MG63 (cell line): ENCODE measurements at places on chromosomes 6 and 20.

DNA sequence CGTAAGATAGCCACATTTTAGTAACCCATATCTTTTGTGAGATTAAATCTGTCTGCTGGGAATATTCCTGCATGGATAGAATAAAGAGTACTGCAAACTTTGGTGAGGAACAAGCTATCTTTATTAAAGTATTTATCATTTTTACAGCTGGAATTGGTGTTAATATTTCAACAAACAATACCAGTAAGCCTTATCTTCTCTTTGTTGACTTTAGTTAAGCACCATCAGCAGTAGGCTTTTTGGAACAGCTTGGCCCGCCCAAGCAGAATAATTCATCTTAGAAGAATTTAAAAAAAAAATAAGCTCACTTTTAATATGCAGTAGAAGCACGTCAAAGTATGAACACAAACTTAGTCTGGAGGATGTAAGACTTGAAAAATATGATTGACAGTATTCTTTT lies 917.8 kb upstream of the ADGRB3 start:
- DNase-seq: no peak

- DNase-seq: no peak
Observed at GRCh38 chr6:132122176-132122575, 171.0 kb upstream of the CCN2 start.

DNA sequence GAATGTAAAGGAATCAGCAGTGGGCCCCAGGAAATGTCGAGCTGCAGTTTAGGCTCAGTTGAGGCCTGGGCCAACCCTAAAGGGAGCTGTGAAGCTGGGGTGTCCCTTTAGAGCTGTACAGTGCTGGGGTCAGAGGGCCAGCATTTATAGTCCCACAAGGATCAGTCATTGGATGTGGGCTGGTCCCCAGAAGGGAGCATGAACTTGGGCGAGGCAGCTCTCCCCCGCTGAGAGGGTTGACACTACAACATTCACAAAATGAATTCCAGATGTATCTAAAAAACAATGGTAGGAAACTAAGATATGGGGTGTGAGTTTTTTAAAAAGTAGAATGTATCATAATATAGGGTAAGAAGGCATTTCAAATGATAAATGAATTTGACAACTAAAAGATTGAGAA lies 29.7 kb upstream of the TMX4 start:
- no peak for DNase-seq

- DNase-seq: peak; percentile 74
Observed at GRCh38 chr6:42451333-42452170, at the start of gene TRERF1. TSS of gene TRERF1 (minus strand) at chr6:42451926. CDS start at chr6:42269590, 182,336 bp downstream.

DNA sequence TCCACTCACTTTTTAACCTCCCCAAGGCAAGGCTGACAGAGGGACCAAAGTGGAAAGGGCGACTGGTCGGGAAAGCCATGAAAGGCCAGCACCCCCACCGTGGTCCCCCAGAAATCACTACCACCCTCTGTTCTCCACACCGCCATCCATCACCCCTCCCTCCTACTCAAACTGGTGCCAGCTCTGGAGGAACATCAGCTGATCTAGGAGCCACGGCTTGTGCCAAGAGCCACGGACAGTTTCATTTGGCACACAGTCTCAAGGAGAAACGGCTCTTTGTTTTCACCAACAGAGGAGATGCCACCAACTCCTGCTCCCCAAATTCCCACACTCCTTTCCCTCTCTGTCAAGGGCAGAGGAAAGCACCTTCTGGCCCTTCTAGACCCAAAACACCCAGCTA lies 26.0 kb downstream of the TBC1D7 start:
- no peak for DNase-seq

DNA sequence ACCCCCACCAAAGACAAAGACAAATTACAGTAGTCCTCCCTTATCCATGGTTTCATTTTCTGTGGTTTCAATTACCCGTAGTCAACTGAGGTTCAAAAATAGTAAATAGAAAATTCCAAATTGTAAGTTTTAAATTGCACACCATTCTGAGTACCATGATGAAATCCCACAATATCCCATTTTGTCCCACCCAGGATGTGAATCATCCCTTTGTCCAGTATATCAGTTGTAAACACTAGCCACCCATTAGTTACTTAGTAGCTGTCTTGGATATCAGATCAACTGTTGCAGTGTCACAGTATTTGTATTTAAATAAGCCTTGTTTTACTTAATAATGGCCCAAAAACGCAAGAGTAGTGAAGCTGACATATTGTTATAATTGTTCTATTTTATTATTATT lies 364.0 kb upstream of the ARID1B start:
- DNase-seq: no peak

GRCh38 chr20:7903429-7903828 lies 36.8 kb downstream of the HAO1 start:
- DNase-seq: no peak

DNA sequence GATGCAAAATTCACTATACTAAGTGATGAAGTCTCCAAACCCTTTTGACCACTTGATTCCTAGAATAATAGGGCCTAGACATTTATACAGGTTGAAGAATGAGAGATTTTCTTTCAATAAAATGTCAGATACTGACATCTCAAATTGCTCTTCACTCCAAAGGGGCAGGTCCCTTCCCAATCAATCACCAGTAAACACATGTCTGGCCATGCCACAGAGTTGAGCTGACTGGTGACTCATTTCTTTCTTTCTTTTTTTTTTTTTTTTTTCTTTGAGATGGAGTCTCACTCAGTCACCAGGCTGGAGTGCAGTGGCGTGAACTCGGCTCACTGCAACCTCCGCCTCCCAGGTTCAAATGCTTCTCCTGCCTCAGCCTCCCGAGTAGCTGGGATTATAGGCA lies 388.6 kb upstream of the BTBD3 start:
- no peak for DNase-seq

DNA sequence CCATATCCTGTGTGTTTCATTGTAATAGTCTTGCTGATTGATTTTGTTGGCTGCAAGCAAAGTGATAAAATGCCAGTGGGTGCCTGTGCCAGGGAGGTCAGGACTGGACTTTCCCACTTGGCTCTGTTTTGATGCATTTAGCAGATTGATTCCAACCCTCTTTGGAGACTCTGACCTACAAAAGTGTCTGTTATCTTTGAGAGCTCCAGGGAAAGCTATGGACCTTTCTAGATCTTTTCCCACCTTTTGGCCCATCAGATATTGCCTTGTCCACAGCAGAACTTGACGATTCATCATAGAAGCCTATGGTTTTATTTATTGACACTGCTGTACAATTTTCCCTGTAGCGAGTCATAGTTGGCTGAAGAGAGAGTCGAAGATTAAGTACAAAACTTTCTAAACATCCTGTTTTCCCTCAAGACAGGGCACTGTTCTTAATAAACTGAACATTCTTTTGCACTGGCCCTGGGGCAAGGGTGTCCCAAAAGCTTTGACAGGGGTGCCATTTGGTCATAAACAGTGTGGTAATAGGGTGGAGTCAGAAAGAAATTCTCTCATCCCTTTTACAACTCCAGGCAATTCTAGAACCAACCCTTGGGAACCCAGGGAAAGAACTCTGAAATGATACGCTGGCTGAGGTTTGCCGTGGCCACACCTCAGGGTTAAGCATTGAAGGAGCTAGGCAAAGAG lies 53.7 kb downstream of the E2F3 start:
- DNase-seq: no peak

DNA sequence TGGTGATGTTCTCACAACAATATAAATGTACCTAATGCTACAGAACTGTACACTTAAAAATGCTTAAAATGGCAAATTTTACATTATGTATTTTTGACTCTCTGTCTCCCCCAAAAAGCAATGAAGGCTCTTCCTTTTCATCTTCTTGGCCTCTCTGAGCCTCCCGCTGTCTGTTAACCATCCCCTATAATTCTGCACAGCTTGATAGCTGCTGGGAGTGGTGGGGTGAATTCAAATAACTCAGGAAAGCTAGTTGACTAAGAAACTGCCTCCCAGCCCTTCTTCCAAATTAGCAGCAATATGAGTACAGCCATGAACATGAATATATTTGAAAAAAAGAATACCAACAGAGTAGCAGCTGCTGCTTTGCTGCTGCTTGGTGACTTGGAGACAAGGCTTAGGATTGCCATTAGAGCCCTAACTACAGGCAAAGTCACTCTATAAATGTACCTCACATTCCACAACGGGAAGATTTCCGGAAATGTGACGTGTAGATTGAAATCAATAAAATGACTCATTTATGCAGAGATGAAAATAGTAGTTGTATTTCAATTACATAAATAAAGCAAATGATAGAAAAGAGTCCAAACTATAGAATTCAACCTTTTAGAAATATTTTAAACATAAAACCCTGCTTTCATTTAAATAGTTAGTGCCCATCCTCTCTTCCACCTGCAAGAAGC lies 200.1 kb upstream of the HEY2 start:
- no peak for DNase-seq

- no peak for DNase-seq
Observed at GRCh38 chr20:63381781-63382431, 20.8 kb upstream of the CHRNA4 start.

DNA sequence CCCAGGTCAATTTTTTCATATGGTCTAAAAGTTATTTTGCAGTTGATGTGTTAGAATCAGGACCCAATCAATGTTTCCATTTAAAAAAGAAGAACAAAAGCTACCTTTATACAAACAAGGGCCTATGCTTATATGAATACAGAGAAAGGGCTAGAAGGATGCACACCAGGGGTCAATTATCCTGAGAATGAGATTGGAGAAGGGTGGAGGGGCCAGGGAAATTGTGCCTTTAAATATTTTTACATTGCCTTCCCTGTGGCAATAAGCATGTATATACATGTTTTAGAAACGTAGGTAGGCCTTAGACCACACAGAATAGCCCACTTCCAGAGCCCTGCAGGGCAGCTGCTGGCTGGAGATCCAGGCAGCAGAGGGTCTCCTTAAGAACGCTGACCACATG lies 12.7 kb downstream of the EXOC2 start:
- no peak for DNase-seq

DNA sequence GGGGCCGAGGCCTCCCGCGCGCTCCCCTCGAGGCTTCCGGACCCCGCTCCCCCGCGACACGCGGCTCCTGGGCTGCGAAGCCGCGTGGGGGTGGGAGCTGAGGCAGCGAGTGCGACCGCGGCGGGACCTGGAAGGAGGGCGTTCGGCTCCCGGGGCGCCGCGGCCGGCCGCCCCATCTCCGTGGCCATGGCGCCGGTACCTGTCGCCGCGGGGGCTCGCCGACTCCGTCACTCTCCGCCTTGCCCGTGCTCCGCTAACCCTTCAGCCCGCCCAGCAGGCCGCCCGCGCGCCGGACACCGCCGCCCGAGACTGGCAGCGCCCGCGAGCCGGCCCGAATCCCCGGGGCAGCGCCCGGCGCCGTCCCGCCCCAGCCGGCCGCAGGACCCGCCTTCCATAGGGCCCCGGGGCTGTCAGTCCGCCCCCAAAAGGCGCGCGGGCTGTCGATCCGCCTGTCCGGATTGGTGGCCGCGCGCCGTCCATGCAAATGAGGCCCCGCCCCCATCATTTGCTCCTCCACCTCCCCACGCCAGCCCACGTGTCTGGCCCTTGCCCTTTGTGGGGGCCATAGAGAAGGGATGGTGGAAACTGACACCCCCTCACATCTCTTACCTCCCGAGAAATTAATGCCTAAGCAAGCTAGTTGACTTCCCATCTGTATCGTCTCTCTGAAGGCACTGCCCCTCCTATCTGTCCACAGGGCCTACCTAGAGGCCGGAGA lies at the start of gene FKBP5:
TSS of gene FKBP5 (minus strand) at position 311 of the 718 bp plus-strand sequence. CDS start 46,091 bp downstream, outside the sequence.
- DNase-seq: peak; percentile 95

GRCh38 chr6:155001934-155002333 lies 6.8 kb downstream of the TIAM2 start:
- no peak for DNase-seq

DNA sequence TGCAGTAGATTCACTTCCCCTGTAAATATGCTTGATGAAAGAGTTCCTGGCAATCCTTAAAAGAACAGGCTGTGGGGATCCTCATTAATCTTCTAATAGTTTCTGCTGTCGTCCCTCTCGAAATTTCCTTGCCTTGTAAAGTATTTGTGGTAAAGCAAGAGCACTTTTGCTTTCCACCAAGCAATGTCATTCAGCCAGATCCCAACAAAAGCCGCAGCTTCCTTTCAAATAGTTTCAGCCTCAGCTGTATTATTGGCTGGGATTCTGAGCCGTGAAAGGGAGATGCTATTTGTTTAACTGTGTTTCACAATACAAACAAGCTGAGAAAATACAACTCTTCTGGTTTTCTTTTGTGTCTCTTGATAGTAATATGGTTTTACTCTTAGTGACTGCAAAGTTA lies 48.9 kb upstream of the EPHA7 start:
- peak; percentile 38 for DNase-seq

GRCh38 chr6:108068182-108068581 lies 6.4 kb downstream of the OSTM1 start:
- no peak for DNase-seq

DNA sequence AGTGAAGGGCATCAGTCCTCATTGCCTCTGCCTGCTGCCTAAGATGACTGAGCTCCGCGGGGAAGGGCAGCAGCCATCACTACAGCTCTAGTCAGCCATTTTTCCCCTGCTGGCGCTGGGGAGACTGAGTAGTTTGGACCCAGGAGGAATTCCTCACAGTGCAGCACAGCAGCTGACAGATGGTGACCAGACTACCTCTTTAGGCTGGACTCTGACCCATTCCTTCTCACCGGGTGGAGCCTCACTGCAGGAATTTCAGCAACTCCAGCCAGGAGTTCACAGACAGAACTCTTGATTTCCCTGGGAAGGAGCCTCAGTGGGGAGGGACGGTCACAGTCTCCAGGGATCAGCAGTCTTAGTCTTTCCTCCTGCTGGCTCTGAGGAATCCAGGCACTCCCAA lies 492.0 kb upstream of the MMS22L start:
- no peak for DNase-seq

DNA sequence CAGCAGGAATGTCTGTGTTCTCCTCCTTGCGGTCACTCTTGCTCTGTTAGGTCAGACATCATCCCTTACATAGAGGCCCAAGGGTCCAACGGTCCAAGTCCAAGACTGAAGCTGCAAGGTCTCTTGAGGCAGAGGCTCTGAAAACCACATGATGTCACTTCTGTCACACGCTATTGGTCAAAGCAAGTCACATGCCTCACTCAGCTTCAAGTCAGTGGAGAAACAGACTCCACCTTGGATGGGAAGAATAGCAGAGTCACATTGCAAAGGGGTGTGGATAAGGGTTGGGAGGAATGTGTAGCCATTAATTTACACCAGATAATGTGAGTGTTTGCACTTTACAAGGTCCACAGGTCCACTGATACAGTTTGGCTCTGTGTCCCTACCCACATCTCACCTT lies 17.5 kb downstream of the SLC52A3 start:
- no peak for DNase-seq
